HuH-7 (cell line): ENCODE measurements at places on chromosomes 5 and 9.

- no peak for DNase-seq
Observed at GRCh38 chr5:167915237-167915636, 376.2 kb upstream of the WWC1 start.

DNA sequence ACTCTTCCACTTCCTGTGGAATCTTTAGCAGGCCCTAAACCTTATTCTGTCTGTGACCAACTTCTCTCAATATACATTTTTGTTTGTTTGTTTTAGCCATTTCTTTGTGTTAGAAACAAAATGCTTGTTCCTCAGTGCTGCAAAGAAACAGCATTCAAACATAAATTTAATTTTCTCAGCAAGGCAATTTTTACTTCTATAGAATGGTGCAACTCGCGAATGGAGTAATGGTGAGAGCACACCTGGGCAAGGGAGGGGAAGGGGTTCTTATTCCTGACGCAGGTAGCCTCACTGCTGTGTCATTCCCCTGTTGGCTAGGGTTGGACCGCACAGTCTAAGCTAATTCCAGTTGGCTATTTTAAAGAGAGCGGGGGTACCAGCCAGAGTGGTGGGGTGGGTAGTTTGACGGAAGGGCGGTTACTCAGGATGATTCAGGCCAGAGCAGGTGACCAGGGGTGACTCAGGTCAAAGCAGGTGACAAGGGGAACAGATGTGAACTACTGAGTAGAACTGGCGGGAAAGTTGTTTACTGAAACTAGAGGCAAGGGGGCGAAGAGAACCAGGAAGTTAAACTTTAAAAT is 21.4 kb downstream of the ZNF169 start:
- no peak for DNase-seq

DNA sequence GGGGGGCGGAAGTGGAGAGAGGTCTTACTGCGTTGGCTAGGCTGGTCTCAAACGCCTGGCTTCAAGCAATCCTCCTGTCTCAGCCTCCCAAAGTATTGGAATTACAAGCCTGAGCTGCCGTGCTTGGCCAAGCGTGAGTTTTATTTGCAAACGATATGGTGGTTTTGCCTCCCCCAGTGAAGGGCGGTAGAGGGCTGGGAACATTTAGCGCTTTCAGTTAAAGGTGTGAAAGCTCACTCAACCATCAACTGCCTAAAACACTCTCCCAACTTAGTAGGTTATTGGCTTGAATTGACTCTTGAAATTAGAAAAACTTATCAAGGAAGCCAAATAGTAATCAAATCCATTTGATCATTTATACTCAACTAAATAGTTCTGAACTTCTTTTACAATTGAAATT is 156.3 kb downstream of the ESM1 start:
- no peak for DNase-seq

DNA sequence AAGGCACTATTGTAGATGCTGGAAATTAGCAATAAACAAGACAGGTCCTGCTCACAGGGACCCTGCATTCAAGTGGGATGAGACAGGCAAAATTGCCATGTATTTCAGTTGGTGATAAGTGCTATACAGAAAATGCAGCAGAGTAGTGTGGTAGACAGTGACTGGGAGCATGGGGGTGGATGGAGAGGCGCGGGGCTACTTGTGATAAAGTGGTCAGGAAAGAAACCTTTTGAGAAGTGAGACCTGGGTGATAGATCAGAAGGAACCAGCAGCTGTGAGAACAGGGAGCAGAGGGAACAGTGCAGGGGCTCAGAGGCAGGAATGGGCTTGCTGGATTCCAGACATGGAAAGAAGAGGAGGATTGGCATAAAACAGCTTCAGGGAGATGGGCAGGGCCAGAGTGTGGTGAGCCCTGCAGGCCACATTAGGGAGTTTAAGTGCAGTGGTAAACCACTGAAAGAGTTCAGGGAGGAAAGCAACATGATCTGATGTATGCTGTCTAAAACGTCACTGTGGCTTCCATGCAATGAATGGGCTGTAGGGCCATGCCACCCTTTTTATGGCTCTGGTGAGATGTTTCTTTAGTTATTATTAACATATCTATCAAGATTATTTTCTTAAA is 7.3 kb downstream of the CRHBP start:
- no peak for DNase-seq

DNA sequence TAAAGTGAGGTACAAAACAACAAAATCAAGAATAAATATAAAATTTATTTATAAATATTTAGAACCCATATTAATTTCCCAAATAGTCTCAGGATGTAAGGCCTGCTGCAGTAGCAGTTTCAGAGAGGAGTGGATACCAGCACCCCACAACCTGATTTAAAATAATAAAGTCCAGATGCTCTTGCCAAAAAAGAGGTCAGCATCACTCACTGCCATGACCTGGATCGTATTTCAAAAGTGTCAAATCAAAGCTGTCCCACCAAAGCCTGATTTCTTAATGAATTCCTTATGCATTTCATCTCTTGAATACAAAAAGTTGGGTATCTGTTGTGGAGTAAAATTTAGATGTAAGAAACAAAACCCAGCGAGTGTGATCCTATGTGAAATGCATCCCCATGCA is 58.0 kb upstream of the ROR2 start:
- no peak for DNase-seq

DNA sequence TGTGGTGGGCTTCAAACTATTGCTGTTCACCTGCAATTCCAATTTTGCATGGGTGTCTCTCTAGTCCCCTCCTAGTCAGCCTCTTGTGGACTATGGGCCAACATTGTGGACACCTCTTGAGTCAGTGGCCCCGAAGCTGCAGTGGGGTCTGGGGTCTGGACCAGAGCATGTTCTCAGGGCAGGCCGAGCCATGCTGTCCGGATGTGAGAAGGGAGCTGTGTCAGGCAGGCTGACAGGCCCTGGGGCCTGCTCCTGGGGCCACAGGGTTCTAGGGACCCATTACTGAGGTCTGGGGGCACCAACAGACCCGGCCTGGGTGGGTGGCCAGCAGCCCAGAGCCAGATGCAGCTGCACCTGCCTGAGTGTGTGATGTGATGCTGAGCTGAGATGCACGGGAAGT is 16.5 kb upstream of the IRX4 start:
- DNase-seq, result no peak

DNA sequence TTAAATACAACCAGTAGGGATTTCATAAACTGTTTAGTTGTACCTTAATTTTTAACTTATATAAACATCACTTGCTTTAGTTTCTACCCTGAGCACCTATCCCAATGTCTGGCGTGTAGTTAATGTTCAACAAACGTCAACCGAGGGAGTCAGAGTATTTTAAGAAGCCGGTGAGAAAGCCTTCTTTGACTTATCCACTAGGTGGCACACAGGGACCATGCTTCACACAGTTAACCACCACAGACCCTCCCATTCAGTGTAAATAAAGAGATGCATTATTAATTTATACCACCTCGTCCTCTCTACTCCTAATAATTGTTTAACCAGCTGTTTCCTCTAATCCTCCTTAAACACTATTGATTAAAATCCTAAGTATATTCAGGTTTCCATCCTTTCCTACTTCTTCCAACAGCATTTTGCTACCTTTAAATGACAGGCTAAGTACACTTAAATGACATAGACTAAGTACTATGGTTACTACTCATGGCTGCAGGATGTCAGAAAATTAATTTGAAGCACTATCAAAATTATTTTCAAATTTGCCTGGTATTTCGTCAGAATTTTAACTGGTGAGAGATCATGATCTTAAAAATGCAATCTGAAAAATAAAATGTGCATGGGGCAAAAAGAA is 2.3 kb downstream of the HAPLN1 start:
- DNase-seq, result peak; percentile 79

GRCh38 chr9:18996211-18996610 is 36.8 kb downstream of the SAXO1 start:
- DNase-seq, result no peak

GRCh38 chr5:96687812-96688453 is 25.8 kb downstream of the CAST start:
- peak; percentile 60 for DNase-seq

DNA sequence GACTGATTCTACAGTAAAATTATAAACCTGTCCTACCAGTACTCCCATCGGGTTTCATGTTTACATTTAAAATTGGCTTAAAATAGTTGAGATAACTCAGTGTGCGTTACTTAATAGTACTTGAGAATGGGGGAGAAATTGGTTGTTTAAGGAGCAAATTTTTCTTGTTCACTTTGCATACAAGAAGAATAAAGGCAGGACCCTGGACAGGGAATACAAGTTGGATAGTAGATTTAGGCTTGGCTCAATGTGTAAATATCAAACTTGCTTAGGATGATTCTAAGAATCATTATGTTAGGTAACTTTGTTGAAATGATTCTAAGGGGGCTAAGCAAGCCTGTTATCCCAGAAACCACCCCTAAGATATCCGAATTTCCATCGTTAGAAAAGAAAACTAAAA is 448.4 kb upstream of the TLE4 start:
- no peak for DNase-seq

DNA sequence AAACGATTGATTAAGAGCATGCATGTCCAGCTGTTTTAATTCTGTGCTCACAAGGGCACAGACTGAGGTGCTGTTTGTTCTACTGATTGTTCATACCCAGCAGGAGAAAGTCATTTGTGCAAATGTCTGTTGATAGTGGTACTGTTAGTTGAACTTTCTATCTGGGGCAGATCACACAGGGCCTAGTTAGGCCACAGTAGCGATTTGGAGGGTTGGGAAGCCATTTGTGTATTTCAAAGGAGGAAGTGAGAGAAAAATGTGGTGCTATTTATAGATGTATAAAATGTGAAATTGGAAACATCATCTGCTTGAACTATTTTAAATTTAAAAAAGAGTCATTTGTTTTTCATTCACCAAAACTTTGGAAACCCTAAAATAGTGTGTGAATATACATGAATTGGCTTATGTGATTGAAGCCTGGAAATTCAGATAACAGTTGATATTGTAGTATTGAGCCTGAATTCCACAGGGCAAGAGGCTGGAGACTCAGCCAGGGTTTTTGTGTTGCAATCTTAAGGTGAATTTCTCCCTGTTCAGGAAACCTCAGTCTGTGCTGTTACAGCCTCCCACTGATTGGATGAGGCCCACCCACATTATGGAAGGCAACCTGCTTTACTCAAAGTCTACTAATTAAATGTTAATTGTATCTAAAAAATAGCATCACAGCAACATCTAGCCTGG is 162.0 kb upstream of the CDKN2B start:
- DNase-seq, result no peak

- no peak for DNase-seq
Observed at GRCh38 chr9:71752352-71752751, 16.0 kb downstream of the CEMIP2 start.

DNA sequence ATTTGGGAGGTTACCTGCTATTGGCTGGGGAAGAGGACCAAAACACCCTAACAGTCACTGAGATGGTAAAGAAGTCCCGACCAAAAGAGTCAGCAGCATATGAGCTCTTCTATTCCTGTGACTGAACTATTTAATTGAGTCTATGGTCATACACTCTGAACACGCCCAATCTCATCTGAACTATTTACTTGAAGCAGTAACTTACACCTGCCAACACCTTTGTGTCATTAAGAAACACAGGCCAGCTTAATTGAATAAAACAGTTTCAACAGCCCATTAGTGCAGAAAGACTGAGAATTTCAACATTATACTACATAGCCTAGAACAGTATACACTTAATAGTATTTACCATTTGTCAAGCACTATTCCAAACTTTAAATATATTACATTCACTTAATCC is 47.8 kb downstream of the NR6A1 start:
- no peak for DNase-seq

GRCh38 chr5:19564036-19564435 is 424.0 kb downstream of the CDH18 start:
- DNase-seq, result no peak
